ENCODE measurements at places on chromosomes 6 and 20.

GRCh38 chr6:2687456-2687855, 63.3 kb downstream of the MYLK4 start:
- no peak for DNase-seq

- DNase-seq, result peak; percentile 48
Measured at GRCh38 chr6:73064266-73064665, 161.0 kb downstream of the KHDC1L start.

DNA sequence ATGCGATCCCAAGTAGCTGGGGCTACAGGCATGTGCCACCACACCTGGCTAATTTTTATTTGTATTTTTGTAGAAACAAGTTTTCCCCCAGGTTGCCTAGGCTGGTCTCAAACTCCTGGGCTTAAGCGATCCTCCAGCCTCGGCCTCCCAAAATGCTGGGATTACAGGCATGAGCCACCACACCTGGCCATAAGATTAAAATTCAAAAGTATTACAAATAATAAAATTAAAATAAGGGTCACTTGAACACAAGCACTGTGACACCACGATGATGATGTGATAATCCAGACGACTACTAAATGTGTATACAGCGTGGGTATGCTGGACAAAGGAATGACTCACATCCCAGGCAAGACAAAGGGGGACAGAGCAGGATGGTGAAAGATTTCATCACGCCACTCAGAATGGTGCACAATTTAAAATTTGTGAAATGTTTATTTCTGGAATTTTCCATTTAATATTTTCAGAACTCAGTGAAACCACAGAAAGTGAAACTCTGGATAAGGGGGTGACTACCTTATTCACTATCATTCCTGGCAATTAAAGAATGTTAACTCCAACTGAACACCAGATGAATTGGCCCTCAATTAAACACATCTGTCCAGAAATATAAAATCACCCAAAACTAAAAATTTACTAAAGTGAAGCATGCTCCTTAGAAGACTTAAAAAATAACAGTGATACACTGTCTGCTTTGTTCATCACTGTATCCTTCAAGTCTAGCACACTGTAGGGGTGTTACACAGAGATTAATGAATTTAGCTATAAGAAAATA, 13.1 kb downstream of the B4GALT5 start:
- DNase-seq, result peak; percentile 85

GRCh38 chr20:4866429-4866828, 134.9 kb downstream of the SLC23A2 start:
- no peak for DNase-seq

DNA sequence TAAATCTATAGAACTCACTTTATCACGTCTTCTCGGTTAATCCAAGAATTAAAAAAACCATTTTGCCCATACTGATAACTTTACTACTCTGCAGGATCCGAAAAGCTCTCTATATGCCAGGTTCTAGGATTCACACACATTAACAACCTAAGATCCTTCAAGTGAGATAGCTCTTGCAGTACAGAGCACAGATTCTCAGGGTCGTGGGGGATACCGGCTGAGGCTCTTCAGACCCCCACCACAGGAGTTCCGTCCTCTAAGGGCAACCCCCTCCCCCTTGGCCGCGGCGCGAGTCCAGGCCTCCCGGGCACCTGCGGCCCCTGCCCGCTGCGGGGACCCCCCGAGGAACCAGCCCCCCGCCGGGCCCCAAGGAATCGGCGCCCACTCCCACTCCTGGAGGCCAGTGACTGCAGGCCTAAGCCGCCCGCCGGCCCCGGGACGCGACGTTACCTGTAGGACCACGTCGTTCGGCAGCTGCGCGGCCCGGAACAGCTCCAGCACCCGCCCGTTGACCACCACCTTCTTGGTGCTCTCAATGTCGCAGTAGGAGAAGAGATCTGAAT, 892 bp downstream of the REPS1 start:
- no peak for DNase-seq

- no peak for DNase-seq
Measured at GRCh38 chr6:52195886-52196285, 9.7 kb downstream of the IL17A start.

GRCh38 chr6:40436685-40437604, 150.2 kb downstream of the LRFN2 start:
- DNase-seq, result peak; percentile 0

DNA sequence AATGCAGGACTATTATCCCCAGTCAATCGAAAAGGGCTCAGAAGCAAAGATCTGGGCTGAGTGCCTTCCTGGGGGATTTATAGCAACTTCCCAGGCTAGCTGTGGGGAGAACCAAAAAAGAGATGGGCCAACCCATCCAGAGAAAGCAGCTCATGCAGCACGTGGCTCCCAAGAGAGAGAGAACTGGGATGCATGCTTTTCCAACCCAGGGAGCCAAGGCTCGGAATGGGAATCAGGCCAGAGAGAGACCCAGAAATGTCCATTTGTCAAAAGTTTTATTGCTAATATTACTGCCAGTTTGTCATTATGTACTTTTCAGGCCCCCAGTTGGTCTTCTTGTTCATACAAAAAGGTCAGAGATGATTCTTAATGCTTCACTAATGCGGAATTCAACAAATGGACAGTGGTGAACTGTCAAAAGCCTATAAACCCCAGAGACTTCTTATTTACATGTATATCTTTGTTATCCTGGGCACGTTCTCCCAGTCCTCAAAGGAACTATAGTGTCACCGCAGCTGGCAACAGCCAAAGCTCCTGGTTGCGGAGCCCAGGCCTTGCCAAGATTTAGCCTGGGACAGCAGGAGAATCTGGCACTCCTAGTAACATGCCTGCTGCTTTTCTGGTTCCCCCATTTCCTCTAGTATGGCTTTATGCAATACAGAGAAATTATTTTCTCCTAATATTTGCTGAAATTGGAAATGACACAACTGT, 139.1 kb upstream of the POU3F2 start:
- DNase-seq, result no peak

DNA sequence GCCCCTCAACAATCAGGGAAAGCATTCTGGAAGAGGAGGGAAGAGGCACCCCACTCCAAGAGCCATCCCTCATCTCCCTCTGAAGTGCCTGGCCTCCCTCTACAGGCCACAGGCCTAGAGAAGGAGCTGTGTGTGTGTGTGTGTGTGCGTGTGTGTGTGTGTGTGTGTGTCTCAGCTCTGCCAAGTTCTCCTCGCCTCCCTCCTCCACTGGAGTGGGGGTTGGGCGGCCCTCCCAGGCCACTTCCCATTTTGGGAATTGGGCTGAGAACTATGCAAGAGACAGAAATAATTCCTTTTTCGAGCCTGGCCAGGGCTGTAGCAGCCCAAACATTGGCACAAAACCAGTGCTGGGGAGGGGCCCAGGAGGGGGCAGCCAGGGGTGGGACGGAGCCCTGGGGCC, 35.7 kb downstream of the KCNB1 start:
- peak; percentile 86 for DNase-seq

Measured in fibroblast of the aortic adventitia (primary cell).